ENCODE measurements at places on chromosomes 7 and 10. TPM values are rescaled to one million over a fixed set of nuclear protein-coding genes. Genes with fewer than 3 reads are reported as not detected.

DNA sequence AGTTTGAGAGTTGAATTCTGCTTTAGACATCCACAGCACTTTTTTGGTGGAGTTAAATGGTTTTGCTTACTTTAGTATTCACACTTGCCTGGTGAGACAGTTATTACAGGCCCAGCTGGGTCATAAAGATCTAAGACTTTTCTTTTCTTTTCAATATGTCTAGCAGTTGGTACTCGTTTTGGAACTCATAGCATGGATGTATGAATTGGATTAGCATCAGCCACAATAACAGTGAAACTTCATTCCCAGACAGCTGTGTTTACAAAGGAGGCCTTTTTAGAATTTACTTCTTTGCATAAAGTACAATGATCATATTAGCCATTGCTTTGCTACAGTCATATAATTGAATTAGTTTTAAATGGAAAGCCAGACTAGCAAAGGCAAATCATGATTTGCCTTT, 168.4 kb upstream of the DKK1 start:
- no peaks in the 10 kb centered on the region for H3K4me1 ChIP-seq
- no peaks in the 10 kb centered on the region for H3K36me3 ChIP-seq
- no peak overlapping the region for H3K27ac ChIP-seq
- DNase-seq: no peak

- H3K36me3 ChIP-seq: no peaks in the 10 kb centered on the region
- H3K27ac ChIP-seq: no peak overlapping the region
- H3K4me1 ChIP-seq: no peaks in the 10 kb centered on the region
- DNase-seq: no peak
Measured at GRCh38 chr7:120615703-120616102, 242.2 kb downstream of the TSPAN12 start.

- peaks cover 60% of the 10 kb centered on the region for H3K4me1 ChIP-seq
- H3K36me3 ChIP-seq: peaks cover 10% of the 10 kb centered on the region
- DNase-seq: peak; percentile 21
- H3K4me3 ChIP-seq: peak overlapping the region; percentile 2
Measured at GRCh38 chr7:78218876-78219275, 420.3 kb downstream of the PHTF2 start.

DNA sequence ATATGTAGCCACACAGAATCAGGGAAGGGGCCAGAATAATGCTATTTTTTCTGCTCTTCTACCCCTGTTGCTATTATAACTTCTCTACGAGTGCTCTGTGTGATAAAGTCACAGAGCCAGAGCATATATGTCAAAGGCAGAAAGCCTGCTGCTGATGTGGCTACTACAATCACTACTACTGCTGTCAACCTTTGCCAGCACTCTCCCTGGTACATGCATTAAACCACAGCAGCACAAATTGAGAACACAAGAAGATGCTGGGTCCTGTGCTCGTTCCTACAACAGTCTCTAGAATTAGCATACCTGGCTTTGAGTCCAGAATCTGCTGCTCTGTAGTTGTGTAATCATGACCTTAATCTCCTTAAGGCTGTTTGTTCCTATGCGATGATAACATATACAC, 108.6 kb downstream of the SEMA3A start:
- peaks cover 5% of the 10 kb centered on the region for H3K36me3 ChIP-seq
- no peaks in the 10 kb centered on the region for H3K27me3 ChIP-seq
- no peak for DNase-seq
- peaks cover 31% of the 10 kb centered on the region for H3K4me1 ChIP-seq
- H3K27ac ChIP-seq: no peak overlapping the region

GTF2IRD1 gene
- 21.8 TPM for total RNA-seq

PDE6C gene
- not detected for total RNA-seq

ADARB2 gene
- total RNA-seq: not detected

GRCh38 chr7:1004018-1004852, 21.3 kb downstream of the CYP2W1 start:
- H3K27me3 ChIP-seq: peaks cover 3% of the 10 kb centered on the region
- no peaks in the 10 kb centered on the region for H3K4me1 ChIP-seq
- no peak for DNase-seq
- H3K27ac ChIP-seq: no peak overlapping the region
- H3K4me3 ChIP-seq: no peak overlapping the region
- peaks cover 11% of the 10 kb centered on the region for H3K36me3 ChIP-seq

GRCh38 chr7:45713669-45714520, 139.7 kb downstream of the ADCY1 start:
- peaks cover 7% of the 10 kb centered on the region for H3K4me1 ChIP-seq
- no peak for DNase-seq
- H3K27me3 ChIP-seq: peaks cover 19% of the 10 kb centered on the region
- no peaks in the 10 kb centered on the region for H3K36me3 ChIP-seq
- H3K27ac ChIP-seq: no peak overlapping the region
- no peak overlapping the region for H3K4me3 ChIP-seq

- H3K36me3 ChIP-seq: no peaks in the 10 kb centered on the region
- no peaks in the 10 kb centered on the region for H3K27me3 ChIP-seq
- no peak overlapping the region for H3K4me3 ChIP-seq
- no peak for DNase-seq
- H3K27ac ChIP-seq: no peak overlapping the region
- peaks cover 82% of the 10 kb centered on the region for H3K4me1 ChIP-seq
Measured at GRCh38 chr7:54992871-54993475, 25.8 kb upstream of the EGFR start.

TPST1 gene
- total RNA-seq: 36.1 TPM

- DNase-seq: no peak
- H3K27ac ChIP-seq: no peak overlapping the region
- H3K27me3 ChIP-seq: peaks cover 2% of the 10 kb centered on the region
- H3K4me1 ChIP-seq: peaks cover 4% of the 10 kb centered on the region
- H3K4me3 ChIP-seq: no peak overlapping the region
Measured at GRCh38 chr10:5932345-5932744, 42.3 kb downstream of the FBH1 start.

ARMS2 gene
- total RNA-seq: not detected

FRMPD2 gene
- total RNA-seq: not detected

- no peaks in the 10 kb centered on the region for H3K27me3 ChIP-seq
- no peak for DNase-seq
- H3K4me1 ChIP-seq: no peaks in the 10 kb centered on the region
- H3K36me3 ChIP-seq: peaks cover 6% of the 10 kb centered on the region
- H3K4me3 ChIP-seq: no peak overlapping the region
- no peak overlapping the region for H3K27ac ChIP-seq
Measured at GRCh38 chr10:1454428-1454827, 282.9 kb downstream of the ADARB2 start.

DNA sequence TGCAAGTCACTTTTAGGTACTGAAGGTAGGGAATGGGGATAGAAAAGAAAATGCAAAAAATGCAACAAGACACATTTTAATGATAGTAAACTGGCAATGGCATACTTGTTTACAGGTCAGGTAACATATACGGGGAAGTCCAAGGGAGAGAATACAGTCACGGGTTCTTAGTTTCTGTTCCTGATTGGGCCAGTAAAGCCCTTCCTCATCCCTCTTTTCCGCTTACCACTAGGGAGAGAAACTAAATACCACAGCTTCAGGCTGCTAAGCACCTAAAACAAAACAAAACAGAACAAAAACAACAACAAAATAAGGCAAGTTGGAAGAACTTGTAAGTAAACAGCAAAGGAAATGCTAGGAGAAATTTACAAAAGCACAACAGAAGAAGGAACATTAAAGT, 65.2 kb upstream of the OGDHL start:
- no peak for DNase-seq
- H3K27me3 ChIP-seq: no peaks in the 10 kb centered on the region
- peaks cover 27% of the 10 kb centered on the region for H3K36me3 ChIP-seq
- no peak overlapping the region for H3K4me3 ChIP-seq
- peaks cover 12% of the 10 kb centered on the region for H3K4me1 ChIP-seq
- no peak overlapping the region for H3K27ac ChIP-seq

AQP1 gene
- 0.50 TPM for total RNA-seq

EBLN1 gene
- total RNA-seq: not detected

DNA sequence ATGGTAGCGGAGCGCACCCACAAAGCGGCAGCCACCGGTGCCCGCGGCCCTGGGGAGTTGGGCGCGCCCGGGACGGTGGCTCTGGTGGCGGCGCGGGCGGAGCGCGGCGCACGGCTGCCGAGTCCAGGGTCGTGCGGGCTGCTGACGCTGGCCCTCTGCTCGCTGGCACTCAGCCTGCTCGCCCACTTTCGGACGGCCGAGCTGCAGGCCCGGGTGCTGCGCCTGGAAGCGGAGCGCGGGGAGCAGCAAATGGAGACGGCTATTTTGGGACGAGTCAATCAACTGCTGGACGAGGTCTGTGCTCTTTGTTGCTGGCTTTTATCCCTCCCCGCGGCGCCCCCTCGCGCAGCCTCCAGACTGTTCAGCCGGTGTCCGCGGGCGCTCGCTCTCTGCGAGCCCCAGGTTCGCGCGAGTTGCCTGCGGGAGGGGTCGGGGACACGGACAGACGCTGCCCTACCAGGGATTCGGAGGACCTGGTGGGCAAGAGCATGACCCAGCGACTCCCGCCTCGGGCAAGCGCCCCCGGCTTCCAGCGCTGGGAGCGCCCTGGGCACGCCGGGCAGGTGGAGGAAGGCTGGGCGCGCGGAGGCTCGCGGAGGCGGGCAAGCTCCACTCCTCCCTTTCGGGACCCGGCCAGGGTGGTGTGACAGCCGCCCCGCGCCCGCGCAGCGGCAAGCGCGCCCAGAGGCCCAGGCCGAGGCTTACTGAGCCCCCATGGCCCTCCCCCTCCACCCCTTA, 887 bp downstream of the COL13A1 start:
- DNase-seq: peak; percentile 48
- peak overlapping the region; percentile 92 for H3K27ac ChIP-seq
- no peaks in the 10 kb centered on the region for H3K36me3 ChIP-seq
- peak overlapping the region; percentile 91 for H3K4me3 ChIP-seq
- peaks cover 10% of the 10 kb centered on the region for H3K27me3 ChIP-seq

HMX2 gene
- total RNA-seq: not detected

- H3K27me3 ChIP-seq: no peaks in the 10 kb centered on the region
- H3K36me3 ChIP-seq: no peaks in the 10 kb centered on the region
- H3K4me1 ChIP-seq: peaks cover 44% of the 10 kb centered on the region
- peak; percentile 43 for DNase-seq
Measured at GRCh38 chr10:92965314-92965713, 95.3 kb upstream of the CYP26C1 start.

GRCh38 chr7:134632937-134633540, 13.6 kb upstream of the BPGM start:
- no peaks in the 10 kb centered on the region for H3K27me3 ChIP-seq
- no peak overlapping the region for H3K4me3 ChIP-seq
- DNase-seq: peak; percentile 60

DNA sequence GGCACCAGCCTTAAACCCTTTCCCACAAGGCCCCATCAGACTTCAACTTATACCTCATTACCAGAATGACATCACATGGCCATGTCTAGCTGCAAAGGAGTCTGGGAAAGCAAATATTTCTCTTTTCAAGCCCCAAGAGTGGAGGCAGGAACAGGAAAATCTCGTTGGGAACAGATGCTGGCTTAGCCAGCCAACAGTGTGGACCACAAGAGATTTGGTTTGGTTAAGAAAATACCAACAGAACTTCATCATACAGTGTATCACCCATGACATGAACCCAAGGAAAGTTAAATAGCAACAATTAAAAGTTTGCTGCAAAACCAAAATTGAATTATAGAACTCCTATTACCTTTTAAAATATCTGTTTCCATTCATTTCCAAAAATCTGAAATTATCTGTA, 2.2 kb upstream of the MET start:
- H3K27ac ChIP-seq: peak overlapping the region; percentile 20
- H3K4me1 ChIP-seq: peaks cover 29% of the 10 kb centered on the region
- H3K36me3 ChIP-seq: peaks cover 18% of the 10 kb centered on the region
- no peaks in the 10 kb centered on the region for H3K27me3 ChIP-seq
- no peak for DNase-seq
- no peak overlapping the region for H3K4me3 ChIP-seq

AZGP1 gene
- not detected for total RNA-seq

GRCh38 chr10:130430852-130431704, 294.9 kb downstream of the GLRX3 start:
- H3K27me3 ChIP-seq: peaks cover 2% of the 10 kb centered on the region
- H3K27ac ChIP-seq: no peak overlapping the region

GRCh38 chr7:32390210-32390609, 100.0 kb downstream of the LSM5 start:
- H3K4me3 ChIP-seq: no peak overlapping the region
- no peak for DNase-seq
- H3K36me3 ChIP-seq: no peaks in the 10 kb centered on the region
- no peaks in the 10 kb centered on the region for H3K4me1 ChIP-seq
- no peaks in the 10 kb centered on the region for H3K27me3 ChIP-seq

PPP1R17 gene
- total RNA-seq: not detected

GRCh38 chr7:104137971-104138370, 69.8 kb downstream of the ORC5 start:
- peaks cover 4% of the 10 kb centered on the region for H3K36me3 ChIP-seq
- H3K4me1 ChIP-seq: peaks cover 31% of the 10 kb centered on the region
- no peaks in the 10 kb centered on the region for H3K27me3 ChIP-seq
- peak; percentile 84 for DNase-seq
- peak overlapping the region; percentile 52 for H3K4me3 ChIP-seq

GRCh38 chr7:42690794-42691639, 220.9 kb downstream of the C7orf25 start:
- H3K4me1 ChIP-seq: no peaks in the 10 kb centered on the region
- H3K27me3 ChIP-seq: peaks cover 5% of the 10 kb centered on the region
- no peaks in the 10 kb centered on the region for H3K36me3 ChIP-seq
- DNase-seq: peak; percentile 41

IMMP2L gene
- total RNA-seq: 9.3 TPM

LEP gene
- total RNA-seq: not detected

- H3K4me3 ChIP-seq: no peak overlapping the region
- peak overlapping the region; percentile 65 for H3K27ac ChIP-seq
- no peak for DNase-seq
Measured at GRCh38 chr10:74439213-74439612, 288.2 kb downstream of the ADK start.

SAP25 gene
- 0.69 TPM for total RNA-seq

MOGAT3 gene
- not detected for total RNA-seq

- no peaks in the 10 kb centered on the region for H3K27me3 ChIP-seq
- no peak for DNase-seq
- no peak overlapping the region for H3K4me3 ChIP-seq
- H3K36me3 ChIP-seq: no peaks in the 10 kb centered on the region
Measured at GRCh38 chr7:3427957-3428356, 126.9 kb downstream of the SDK1 start.

- no peak for DNase-seq
- peaks cover 56% of the 10 kb centered on the region for H3K4me1 ChIP-seq
- H3K36me3 ChIP-seq: peaks cover 58% of the 10 kb centered on the region
- H3K4me3 ChIP-seq: no peak overlapping the region
- H3K27me3 ChIP-seq: peaks cover 15% of the 10 kb centered on the region
Measured at GRCh38 chr10:93420091-93420490, 62.0 kb downstream of the MYOF start.

LMOD2 gene
- total RNA-seq: not detected

RADIL gene
- not detected for total RNA-seq

TMEM236 gene
- 0.09 TPM for total RNA-seq

GRCh38 chr7:155839461-155839860, 27.2 kb upstream of the SHH start:
- H3K27ac ChIP-seq: no peak overlapping the region
- H3K4me1 ChIP-seq: no peaks in the 10 kb centered on the region
- no peak for DNase-seq
- H3K36me3 ChIP-seq: no peaks in the 10 kb centered on the region
- H3K27me3 ChIP-seq: peaks cover 9% of the 10 kb centered on the region
- H3K4me3 ChIP-seq: no peak overlapping the region

Data from HFFc6 (cell line).